ENCODE measurements at places on chromosomes 1 and 21.

GRCh38 chr1:74344387-74344786 lies 109.2 kb downstream of the TNNI3K start:
- no peak for DNase-seq

GRCh38 chr1:38783640-38784229 lies 75.8 kb downstream of the RRAGC start:
- no peak for DNase-seq

DNA sequence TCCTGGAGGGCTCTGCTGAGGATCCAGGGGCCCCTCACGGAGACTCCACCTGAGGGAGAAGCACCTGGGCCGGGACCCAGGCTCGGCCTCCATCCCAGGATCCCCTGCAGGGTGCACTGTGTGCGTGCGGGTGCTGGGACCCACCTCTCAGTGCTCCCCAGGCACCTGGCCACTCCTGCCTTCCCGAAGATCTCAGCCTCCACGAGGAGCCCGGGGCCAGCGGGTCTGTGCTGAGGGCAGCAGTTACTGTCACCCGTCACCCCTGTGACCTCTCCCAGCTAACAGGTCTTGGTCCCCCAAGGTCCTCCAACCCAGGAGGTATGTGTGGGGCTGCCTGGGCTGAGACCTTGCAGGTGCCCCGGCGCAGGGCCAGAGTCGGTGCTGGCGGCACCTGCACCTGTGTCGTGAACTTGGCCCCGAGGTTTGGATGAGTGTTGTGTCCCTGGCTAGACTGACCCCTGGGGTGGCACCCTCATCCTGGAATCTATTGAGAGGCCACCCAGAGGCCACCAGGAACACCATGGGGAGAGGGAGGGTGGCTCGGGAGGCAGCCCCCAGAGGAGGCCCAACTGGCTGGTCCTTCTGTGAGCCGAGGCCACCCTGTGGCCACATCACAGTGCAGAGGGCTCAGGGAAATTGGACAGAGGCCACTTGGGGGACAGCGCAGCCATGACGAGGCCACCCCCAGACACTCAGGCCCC lies 17.7 kb downstream of the MORN1 start:
- DNase-seq: no peak

DNA sequence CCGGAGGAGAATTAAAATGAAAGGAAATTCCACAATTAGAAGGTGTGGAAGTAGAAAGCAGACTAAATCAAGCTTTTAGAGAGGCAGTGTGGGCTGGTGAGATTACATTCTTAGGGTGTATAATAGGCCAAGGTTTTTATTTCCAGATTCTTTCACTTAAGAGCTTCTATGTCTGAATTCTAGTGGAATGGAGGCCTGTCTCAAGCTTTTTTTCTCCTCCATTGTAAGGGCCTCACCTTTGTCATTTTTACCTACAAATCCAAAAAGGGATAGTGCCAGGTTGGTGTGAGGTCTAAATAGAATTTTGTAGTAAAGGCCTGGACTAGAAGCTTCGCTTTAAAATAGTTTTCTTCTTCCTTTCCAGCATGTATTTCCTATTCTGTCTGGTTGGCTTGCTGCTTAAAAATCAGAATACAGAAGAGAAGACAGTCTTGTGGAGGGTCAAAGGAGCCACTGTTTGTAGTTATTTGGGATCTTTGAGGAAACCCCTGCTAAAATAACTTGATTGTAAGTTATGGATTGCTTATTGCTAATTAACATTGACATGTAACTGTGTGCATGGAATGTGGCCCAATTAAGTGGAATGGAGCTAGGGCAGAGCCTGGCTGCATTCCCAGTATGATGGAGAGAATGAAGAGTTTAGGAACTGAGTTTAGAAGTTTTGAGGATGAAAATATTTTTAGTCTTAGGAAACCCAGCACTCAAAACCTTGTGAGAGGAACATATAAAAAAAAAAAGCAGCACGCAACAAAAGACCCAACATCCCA lies 162.5 kb upstream of the B3GALT2 start:
- no peak for DNase-seq

- no peak for DNase-seq
Measured at GRCh38 chr1:18668046-18668445, 37.4 kb downstream of the PAX7 start.

GRCh38 chr21:34977333-34977732 lies 71.8 kb downstream of the RUNX1 start:
- DNase-seq: no peak

DNA sequence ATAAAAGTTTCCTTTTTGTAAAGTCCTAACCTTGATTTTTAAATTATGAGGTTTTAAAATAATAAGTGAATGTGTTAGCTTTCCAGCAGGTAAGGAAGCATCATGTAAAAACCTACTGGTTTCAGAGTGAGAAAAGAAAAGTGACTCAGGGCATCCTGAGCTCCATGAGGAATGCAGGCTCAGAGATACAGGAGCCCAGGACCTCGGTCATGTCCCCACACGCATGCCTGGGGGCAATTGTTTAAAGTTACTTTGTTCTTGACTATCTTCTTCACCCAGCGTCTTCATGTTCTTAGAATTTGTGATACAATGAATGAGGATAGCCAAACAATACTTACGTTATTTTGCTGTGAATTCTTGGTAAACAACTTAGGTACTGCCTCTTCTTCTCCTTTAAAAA lies 117.4 kb upstream of the PLPPR5 start:
- DNase-seq: no peak

DNA sequence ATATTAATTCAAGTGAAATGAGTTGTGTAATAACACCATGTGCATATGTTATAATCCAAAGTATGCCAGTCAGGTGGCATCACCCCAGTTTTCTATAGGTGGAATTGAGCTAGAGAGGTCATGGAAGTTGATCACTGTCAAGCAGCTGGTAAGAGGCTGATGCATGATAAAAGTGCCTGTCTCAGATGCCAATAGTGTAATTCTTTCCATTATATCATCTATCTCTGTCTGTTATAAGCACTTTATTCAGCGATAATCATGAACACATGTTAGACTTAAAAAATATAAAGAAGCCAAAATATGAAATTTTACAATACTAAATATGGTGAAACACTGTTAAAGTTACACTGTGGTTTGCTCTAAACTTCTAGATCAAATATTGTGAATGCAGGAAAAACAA lies 156.6 kb downstream of the DNM3 start:
- DNase-seq: no peak

DNA sequence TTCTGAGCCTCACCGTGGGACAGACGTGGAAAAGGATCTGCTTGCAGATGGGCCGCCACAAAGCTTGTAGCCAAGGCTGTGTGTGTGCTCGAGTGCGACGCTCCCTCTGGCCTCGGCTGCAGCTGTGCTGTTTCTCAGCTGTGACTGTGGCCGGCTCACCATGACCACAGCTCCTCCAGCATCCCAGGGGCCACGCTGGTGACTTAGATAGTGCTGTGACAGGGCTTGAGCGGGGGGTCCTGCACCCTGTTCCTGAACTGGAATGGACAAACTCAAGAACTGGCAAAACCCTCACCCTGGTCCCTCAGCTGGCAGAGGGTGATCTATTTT lies 17.4 kb upstream of the ACTRT2 start:
- no peak for DNase-seq

DNA sequence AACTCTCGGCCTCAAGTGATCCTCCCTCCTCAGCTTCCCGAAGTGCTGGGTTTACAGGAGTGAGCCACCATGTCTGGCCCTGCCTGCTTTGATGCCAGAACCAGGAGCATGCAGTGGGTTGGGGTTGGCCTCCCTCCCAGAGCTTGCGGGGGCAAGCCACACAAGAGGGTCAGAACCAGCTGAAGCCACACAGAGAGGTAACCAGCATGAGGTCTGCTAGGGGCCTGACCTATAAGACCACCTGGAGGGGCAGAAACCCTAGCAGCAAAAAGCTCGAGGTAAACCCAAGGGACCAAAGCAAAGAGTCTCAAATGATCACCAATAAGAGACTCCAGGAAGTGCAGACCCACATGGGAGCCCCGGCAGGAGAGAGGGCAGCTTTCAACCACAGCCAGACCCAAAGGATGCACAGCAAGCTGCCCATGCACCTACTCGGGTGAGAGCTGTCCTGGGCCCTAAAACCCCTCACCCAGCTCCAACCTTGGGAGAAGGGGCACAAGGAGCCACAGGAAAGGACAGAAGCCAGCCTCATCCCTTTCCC lies 81.2 kb downstream of the TOMM20 start:
- DNase-seq: no peak

DNA sequence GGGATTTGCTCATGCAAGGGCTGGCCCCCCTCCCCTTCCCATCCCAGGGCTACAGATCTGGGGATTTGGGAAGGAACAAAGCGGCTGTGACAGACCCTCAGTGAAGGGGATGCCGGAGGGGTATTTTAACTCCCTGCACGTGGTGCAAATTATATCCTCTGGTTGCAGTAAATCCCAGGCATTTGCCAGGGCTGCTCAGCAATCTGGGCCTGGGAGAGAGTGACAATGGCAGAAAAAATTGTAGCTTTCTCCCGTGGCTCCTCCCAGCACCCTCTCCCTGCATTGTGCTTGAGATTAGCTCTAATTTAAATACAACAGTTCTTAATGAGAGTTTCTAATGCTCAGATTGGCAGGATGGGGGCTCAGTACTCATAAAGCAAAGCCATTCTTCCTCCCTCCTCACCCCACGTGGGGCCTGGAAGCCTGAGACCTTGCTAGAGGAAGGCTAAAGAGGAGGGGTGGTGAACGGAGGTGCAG lies 129.9 kb upstream of the CD34 start:
- DNase-seq: no peak

GRCh38 chr1:3326516-3327388 lies 127.7 kb upstream of the ARHGEF16 start:
- DNase-seq: no peak

GRCh38 chr1:166307261-166308188 lies 140.7 kb upstream of the FAM78B start:
- no peak for DNase-seq

All from activated naive CD4-positive, alpha-beta T cell treated with Interleukin-2 at 50 U/mL for 16 hours (primary cell).